H1 (cell line): ENCODE measurements at places on chromosomes 4 and X. TPM values are rescaled to one million over a fixed set of nuclear protein-coding genes. Genes with fewer than 3 reads are reported as not detected.

GRCh38 chr4:177293208-177294033 is 16.3 kb upstream of the NEIL3 start:
- no peak for DNase-seq

- no peak for DNase-seq
These were observed 196.9 kb upstream of the ANK2 start for GRCh38 chr4:112852601-112853000.

GRCh38 chr4:36255577-36255976 is 11.3 kb upstream of the ARAP2 start:
- DNase-seq: no peak

GRCh38 chr4:133624744-133625143 is 475.6 kb downstream of the PCDH10 start:
- no peak for DNase-seq

GRCh38 chr4:126890383-126890782 is 742.4 kb upstream of the INTU start:
- DNase-seq: no peak

DNA sequence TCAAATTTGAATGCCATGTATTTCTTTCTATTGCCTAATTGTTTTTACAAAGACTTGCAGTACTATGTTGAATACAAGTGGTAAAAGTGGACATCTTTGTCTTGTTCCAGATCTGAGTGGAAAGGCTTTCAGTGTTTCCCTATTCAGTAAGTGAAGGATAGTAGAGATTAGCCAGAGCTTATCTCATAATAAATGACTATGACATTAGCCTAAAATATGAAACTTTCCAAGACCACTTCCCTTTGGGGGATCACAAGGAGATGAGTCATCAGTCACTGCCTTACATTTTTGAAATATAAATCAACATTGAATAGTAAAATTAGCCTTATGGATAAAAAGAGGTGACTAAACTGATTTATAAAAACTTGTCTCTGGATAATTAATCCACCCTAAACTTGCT is 554.1 kb upstream of the MAGEB2 start:
- no peak for DNase-seq

DNA sequence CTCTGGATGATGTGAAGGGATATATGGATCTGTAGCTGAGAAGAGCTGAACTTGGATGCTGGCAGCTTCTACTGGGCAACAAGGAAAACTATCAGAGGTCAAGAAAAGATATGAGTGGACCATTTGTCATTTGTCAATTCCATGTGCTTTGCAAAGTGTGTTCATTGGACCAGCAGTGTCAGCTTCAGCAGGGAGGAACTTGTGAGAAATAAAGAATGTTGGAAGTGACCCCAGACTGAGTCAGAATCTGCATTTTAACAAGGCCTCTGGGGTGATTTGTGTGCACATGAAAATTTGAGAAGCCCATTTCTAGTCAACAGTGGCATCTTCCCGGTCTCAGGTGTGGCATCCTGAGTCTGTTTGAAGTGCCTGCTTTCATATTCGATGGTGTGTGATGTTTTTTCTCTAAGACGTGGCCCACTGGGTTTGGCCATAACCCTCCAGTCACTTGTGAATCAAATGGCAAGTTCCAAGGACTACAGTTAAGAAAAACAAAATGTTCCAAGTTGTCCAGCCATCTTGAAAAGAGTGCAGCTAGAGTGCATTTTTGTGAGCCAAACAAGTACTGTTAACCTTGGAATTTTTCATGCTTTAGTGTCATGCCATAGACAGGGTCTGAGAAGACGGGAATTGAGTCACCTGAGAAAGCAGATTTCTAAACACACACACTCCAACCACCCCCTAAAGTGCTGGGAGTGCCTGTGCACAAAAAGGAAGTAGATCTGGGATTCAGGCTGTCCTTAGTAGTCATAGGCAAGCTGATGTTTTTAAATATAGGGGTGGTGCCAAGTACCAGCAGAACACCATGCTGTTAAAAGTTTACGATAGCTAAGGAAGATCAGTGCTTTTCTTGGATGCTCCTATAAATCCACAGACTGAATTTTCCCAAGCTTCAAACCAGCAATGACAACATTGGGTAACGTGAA is 26.4 kb downstream of the GPM6B start:
- DNase-seq: no peak

GRCh38 chr4:16449406-16449805 is 223.1 kb upstream of the TAPT1 start:
- DNase-seq: no peak

DNA sequence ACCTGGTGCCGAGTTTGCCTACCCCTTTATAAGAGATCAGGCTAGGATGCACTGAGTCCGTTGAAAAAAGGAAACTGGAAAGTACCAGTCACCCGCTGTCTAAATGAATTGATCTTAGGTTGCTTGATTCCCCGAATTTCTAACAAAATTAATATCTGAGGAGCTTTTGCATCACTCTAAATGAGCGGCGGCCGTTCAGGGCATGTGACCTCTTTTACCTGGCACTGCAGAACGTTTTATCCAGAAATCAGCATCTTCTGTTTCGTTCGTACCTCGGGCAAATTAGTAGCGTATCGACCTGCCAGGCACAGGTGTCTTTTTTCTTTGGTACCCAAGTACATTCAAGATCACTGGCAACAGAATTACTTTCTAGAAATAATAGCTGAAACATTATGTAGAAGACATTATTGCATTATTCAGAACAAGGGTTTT is 876 bp downstream of the KLHL2 start:
- no peak for DNase-seq

DNA sequence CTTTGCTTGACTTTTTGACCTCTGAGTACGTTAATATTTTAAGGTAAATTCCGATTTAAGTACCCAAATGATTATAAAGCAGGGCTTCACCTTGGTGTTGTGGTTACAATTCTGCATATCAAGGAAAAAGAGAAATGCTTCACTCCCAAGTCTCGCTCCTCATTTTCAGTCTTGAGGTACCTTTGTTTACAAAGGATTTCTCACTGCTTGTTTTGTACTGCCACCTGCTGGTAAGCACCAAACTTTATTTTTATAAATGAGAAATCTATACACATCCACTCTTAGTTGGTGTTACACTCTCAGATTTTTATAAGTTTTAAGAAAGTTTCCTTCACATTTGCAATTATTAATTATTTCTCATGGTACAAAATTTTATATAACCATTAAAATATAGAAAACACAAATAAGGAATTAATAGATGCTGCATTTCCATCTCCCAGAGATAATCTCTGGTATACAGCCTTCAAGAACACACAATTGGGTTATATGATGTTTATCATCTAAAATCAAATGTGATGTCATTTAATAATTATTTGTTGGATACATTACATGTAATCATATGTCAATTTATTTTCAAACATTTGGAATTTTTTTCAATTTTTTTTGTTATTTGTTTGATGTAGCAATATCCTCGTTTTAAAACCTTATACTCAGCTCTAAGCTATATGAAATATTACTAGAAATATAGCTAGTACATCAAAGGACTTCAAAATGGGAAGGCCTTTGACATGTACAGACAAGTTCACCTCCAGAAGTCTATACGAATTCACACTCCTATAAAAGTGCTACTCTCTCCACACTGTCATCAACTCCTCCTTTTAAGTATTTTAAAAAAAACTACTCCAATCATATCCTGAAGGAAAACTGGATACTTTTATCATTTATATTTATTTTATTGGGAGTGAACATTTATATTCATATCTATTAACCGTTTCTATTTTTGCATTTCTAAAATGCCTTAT is 179.9 kb downstream of the KCNIP4 start:
- no peak for DNase-seq

- no peak for DNase-seq
These were observed 12.1 kb downstream of the TMEM156 start for GRCh38 chr4:39020130-39020529.

DNA sequence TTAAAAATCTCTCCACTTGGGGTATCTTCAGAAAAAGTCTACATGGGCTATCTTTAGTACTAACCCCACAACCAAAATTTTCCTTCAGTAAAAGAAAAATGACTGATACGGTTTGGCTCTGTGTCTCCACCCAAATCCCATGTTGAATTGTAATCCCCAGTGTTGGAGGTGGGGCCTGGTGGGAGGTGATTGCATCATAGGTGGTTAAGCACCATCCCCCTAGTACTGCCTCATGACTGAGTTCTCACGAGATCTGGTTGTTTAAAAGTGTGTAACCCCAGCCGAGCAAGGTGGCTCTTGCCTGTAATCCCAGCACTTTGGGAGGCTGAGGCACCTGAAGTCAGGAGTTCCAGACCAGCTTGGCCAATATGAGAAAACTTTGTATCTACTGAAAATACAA is 66.8 kb downstream of the USP46 start:
- DNase-seq: no peak

- DNase-seq: no peak
These were observed 182.8 kb downstream of the GUCY2F start for GRCh38 chrX:109299091-109299490.

DNA sequence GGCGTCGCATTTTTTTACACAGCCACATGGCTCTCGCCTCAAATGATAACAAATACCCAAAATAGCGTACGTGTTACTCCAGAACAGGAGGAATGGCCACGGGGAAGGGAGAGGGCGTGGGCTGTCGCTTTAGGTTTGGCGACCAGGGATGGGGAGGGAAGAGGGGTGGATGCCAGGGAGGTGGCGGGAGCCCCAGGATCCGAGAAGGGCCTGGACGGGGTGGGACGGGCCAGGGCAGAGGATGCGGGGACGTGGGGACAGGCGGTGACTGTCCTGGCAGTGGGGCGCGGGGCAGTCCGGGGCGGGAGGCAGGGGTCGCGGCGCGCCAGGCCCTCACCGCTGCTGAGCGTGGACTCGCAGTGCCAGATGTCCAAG is 631 bp downstream of the TMEM47 start:
- no peak for DNase-seq

GRCh38 chr4:14375816-14376215 is 626.5 kb upstream of the CPEB2 start:
- DNase-seq: no peak

GRCh38 chr4:16884673-16885460 is 13.6 kb downstream of the LDB2 start:
- DNase-seq: no peak

DNA sequence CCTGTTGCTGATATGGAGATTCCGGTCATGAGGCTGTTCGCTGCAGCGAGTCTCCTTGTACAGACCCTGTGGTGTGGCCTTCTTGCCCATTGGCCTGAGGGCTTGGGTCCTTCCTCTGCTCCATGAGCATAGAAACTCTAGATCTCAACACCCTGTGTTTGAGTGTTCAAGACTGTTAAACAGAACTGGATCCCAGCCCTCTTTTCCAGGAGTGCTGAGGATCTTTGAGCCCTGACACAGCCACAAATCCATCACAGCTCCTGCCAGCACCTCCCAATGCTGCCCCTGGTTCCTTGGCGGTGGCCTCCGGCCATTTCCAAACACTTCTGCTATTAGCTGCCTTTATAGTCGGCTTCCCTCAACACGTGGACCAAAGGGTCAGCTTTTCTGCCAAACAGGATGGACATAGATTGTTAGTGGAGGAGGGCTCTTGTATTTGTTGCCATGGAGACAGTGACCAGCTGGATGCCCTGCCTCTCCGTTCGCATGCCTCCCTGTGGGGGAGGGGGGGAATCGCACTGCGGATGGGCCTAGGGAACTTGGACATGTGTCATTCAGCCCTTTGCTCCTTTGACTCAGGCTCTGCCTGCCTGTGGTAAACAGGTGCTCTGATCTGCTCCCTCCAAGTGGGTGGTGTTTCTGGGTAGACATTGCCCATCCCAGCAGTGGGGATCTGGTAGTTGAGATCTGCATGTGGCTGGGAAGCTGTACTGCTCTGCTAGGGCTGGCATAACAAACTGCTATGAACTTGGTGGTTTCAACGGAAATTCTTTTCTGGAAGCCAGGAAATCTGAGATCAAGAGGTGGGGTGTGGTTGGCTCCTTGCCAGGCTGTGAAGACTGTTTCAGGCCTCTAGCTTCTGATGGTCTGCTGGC is 6.9 kb upstream of the WDR1 start:
- peak; percentile 56 for DNase-seq

GRCh38 chrX:132184871-132185270 is 34.4 kb downstream of the RAP2C start:
- DNase-seq: no peak

- DNase-seq: no peak
These were observed 36.3 kb downstream of the IL21 start for GRCh38 chr4:122584519-122584918.

GRCh38 chrX:72498782-72499181 is 73.9 kb downstream of the HDAC8 start:
- DNase-seq: no peak

GRCh38 chrX:13684361-13684760 is 4.6 kb upstream of the RAB9A start:
- DNase-seq: no peak

- DNase-seq: no peak
These were observed 58.1 kb downstream of the LINC00632 start for GRCh38 chrX:140767646-140768045.

DNA sequence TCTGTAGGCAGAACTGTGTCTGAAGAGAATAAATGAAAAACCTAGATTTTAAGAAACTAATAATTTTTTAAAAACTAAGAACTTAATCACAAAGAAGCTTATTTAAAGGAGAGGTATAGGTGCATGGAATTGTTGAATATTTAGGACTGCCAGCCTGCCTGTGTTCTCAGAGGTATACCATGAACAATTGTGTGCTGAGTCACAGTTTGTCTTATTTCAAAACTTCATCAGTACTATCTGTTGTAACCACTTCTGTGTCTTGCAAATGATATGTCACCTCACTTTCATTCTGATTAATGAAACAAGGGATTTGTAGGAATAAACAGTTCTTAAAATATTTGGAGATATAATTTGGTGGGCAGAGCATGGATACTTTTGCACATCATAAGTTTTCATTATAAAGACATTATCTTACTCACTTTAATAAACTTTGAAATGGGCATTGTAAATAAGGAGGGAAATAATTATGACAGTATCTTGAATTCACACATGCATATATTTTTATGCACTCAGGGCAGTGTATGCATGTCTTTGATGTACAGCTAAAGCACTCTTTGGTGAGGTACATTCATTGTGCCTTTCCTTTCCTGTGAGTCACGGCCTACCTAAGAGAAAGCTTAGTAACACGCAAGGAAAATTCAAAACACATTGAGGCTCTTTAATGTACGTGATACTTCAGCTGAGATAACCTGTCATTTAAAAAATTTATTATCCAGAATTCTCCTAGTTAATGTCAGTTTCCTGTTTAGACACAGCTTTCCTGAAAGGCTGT is 31.7 kb downstream of the STOX2 start:
- DNase-seq: no peak

DNA sequence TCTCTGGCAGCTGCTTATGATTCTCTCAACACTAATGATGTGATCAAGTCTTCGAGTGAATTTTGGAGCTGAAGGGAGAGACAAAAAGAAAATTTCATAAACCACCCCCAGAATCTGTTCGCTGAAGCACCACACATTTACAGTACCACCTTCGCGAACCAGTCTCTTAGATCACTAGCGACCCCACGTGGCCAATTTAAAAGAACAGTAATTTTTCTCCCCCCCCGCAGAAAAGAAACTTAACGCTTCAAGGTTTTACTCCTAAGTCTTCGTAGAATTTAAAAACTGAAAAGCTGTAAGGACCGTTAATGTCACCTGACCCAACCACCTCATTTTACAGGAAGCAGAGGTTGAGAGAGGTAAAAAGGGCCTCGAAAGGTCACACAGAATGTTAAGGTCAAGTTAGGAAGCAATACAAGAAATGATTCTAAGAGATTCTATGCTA is 187.5 kb downstream of the QDPR start:
- no peak for DNase-seq

- DNase-seq: no peak
These were observed 888.7 kb downstream of the RAB28 start for GRCh38 chr4:12595489-12595888.

The GPRIN3 gene
- total RNA-seq: 1.4 and 1.6 TPM in 2 replicates

The GPC4 gene
- 225 and 230 TPM in 2 replicates for total RNA-seq

The MSANTD1 gene
- 0.45 and 0.78 TPM in 2 replicates for total RNA-seq

The NAP1L3 gene
- total RNA-seq: 55.2 and 58.8 TPM in 2 replicates

The TRIM61 gene
- total RNA-seq: 4.1 and 5.0 TPM in 2 replicates

The TMPRSS11F gene
- total RNA-seq: not detected in 2 replicates

The ARHGAP4 gene
- total RNA-seq: 25.9 and 26.0 TPM in 2 replicates

The GPRASP2 gene
- total RNA-seq: 15.7 and 19.1 TPM in 2 replicates

The FRG2 gene
- total RNA-seq: not detected in 2 replicates
